Posterior cingulate gyrus (tissue), 11 donors: ENCODE measurements at places on chromosomes 6 and 20.

GRCh38 chr6:5995949-5996713 lies 10.6 kb downstream of the NRN1 start:
- DNase-seq: peak; percentile 46

DNA sequence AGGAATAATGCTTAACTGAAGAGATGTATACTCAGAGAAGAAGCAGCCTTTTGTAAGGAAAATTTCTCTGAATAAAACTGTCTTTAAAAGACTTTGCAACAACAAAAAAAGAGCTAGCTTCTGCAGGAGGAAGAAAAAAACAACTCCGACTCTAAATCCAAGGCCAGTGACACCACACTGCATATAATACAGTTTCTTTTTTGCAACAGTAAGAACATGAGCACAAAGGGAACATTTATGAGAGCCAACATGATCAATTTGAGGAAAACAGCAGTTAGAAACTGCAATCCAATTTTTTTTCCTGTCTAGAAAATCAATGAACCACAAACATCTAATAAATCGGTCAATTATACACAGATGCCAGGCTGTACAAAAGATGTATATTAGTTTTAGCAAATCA lies 42.9 kb upstream of the UST start:
- DNase-seq: no peak

DNA sequence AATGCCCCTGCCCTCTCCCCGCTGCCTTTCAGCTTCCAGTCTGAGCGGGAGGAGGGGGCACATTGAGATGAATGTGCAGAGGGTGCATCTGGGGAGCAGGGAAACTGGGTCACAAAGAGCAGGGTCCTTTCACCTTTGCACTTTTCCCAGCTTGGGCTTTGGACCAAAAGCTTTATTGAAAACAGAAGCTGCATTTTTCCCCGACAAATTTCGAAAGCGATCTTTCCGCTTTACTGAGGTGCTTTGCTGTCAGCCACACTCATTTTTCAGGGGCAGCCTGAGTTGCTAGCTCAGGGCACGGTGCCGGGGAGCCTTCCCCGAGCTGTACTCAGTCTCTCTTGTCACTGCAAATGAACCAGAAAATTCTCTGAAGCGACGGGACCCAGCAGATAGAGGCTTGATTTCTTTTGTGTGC lies 283.7 kb upstream of the SOX4 start:
- DNase-seq: no peak

DNA sequence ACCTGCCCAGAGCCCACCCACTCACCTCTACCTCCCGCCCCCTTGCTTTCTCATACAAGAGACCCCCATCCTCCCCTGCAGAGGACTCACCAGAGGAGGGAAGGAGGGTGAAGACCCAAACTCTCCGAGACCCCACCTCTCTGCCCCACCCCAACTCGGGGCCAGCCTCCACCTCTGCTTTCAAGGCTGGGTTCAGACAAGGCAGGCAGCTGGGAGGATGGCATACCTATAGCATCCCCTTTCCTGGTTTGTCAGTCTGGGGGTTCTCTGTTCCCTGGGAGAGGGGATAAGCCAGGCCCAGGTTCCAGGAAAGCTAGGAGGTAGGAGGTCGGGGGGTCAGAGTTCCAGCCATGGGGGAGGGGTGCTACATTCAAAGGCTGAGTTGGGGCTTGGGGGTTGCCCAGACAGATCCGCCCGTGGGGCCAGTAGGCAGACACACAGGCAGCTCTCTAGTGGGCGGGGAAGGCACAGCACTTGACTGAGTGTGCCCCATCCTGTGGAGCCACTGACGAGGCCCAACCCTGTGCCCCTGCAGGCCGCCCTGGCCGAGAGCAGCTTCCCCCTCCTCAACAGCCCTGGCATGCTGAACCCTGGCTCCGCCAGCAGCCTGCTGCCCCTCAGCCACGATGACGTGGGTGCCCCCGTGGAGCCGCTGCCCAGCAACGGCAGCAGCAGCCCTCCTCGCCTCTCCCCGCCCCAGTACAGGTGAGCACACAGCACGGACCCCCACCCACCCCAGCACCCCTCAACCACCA lies 40.8 kb upstream of the MDFI start:
- DNase-seq: peak; percentile 70

DNA sequence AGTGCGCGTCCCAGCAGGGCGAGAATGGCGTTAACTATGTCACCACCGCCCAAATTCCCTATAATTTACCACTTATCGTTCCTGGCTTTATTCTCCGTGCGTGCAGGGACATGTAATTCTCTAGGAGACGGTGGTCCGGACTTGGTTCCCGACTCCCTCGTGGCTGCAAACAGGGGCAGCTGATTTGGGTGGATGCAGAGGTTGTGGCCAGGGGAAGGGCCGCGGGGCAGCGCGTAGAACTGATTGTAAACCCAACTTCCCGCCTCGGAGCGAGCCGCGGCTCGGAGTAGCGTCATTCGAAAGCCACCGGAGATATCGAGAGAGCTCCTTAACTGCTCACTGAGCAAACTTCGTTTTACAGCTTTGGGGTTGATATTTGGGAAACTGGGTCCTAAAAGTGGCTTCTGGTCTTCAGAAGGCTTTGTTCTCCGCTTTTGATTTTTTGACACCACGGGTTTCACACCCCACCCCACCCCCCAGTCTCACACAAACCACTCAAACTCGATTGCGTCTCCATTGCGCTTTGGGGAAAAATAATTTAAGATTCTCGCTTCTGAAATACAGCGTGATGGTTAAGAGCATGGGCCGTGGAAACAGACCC lies 17.5 kb upstream of the ZSCAN9 start:
- DNase-seq: no peak

DNA sequence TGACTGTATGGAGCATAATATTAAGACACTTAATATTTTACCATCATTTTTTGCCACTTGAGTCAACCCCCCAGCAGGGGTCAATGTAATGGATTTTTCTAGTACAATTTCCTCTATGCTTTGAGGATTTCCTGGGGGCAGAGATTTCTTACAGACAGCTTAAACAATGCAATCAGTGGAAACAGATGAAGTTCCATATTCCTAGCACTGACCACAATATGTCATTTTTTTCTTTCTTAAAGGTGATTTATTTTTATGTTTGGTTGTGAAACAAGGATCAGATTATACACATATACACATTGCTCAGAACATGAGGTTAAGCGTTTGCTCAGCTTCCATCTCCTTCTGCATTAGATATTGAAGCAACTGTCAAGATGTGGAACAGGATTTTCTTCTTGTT lies 82.0 kb upstream of the ID4 start:
- DNase-seq: no peak

GRCh38 chr6:35736982-35737412 lies at the start of gene ARMC12:
Gene ARMC12 (plus strand): TSS chr6:35737032. CDS start chr6:35737109, 77 bp downstream.
- peak; percentile 42 for DNase-seq

DNA sequence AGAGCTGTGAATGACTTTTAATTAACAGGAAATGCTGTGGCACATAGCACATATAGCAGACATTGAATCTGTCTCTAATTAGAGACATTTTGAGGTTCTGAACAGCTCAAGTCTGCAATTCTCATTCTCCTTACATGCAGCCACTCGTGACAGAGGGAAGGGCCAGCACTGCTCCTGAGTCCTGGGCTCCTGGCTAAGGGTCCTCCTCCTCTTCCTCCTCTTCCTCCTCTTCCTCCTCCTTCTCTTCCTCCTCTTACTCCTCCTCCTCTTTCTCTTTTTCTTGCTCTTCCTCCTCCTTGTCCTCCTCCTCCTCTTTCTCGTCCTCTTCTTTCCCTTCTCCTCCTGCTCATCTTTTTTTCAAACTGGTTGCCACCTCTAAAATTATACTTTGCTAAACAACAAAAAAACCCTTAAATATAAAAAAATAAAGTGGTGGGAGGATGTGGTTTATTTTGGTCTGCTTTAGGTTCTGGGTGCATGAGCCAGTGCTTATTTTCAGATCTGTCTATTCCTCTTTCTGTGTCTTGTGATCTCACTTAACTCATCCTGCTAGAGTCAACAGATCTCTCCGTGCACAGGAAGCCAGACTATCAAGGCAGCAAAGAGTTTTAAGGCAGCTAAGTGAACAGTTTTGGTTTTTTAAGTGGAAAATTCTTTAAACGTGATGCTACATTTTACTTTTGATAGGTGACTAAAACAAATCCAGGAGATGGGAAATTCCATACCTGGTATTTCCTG lies 159.3 kb downstream of the CD83 start:
- DNase-seq: no peak

- DNase-seq: no peak
Measured at GRCh38 chr6:593907-594212, 63.0 kb downstream of the HUS1B start.

DNA sequence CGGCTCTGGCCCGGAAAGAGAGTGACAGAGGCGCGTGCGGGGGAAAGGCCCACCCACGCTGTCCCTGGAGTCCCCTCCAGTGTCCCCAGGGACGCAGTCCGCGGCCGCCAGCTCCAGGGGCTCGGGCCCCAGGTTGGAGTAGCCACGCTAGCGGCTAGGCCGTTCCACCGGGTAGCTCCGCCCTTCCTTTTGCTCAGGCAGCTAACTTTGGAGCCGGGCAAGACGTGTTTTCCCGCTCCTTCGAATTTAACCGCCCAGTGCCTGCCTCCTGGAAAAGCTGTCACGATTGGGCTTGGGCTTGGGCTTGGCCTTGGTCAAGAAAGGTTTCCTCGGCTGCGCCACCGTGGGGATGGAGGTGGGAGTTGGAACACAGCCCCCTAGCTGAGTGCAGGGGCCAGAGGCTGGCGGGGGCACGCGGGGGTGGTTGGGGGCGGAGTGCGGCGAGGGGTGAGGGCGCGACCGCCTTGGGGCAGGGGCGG lies 4.7 kb downstream of the LINC00237 start:
- DNase-seq: peak; percentile 80

DNA sequence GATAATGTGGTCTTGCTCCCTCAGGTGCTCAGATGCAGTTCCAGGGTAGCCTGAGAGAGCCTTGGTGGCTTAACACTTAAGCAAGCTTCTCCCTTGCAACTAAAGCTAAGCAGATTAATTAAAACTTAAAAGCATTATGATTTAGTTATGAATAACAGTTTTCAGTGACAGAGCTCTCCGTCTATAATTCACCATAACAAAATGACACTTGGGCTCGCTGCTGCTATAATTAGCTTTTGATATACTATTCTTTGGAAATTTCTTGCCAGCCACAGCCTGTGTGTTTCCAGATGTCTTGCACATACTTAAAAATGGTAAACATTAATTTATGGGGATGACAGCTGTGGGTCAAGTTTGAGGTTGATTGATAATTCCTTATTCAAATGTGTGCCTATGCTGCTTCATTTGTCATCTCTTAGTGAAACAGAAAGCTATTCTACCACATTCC lies 380.5 kb downstream of the TFAP2B start:
- DNase-seq: no peak

DNA sequence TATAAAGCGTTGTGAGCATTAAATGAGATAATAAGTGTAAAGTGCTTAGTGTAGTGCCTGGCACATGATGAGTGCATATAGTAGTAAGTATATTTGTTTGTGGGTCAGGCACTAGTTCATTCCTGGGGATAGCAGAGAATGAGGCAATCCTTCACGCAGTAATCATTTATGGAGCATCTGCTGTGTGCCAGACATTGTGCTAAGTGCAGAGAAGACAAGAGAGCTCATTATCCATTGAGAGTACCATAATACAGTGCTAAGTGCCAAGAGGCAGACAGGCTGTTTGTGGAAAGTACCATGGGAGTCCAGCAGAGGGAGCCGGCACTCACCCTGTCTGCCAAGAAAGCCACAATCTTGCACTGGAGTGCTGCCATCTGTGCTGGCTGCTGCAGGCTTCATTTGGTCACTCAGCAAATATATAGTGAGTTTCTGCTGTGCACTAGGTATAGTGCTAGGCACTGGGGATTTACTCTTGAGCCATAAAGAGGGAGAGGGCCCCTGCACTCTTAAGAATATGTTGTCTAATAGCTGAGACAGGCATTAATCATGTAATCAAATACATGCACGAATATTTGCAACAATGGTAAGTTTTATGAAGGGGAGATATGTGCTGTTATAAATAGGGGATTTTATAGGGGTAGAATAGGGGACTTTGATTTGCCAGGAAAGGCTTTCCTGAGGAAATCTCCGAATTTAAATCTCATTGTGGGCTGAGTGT lies 12.9 kb upstream of the MROH8 start:
- DNase-seq: peak; percentile 85

GRCh38 chr20:364905-365794 lies 15.4 kb upstream of the TRIB3 start:
- no peak for DNase-seq

- DNase-seq: no peak
Measured at GRCh38 chr20:11338496-11339306, 579.0 kb upstream of the BTBD3 start.

GRCh38 chr20:11429889-11430519 lies 487.7 kb upstream of the BTBD3 start:
- no peak for DNase-seq

GRCh38 chr6:131982740-131983259 lies 31.6 kb upstream of the CCN2 start:
- no peak for DNase-seq

DNA sequence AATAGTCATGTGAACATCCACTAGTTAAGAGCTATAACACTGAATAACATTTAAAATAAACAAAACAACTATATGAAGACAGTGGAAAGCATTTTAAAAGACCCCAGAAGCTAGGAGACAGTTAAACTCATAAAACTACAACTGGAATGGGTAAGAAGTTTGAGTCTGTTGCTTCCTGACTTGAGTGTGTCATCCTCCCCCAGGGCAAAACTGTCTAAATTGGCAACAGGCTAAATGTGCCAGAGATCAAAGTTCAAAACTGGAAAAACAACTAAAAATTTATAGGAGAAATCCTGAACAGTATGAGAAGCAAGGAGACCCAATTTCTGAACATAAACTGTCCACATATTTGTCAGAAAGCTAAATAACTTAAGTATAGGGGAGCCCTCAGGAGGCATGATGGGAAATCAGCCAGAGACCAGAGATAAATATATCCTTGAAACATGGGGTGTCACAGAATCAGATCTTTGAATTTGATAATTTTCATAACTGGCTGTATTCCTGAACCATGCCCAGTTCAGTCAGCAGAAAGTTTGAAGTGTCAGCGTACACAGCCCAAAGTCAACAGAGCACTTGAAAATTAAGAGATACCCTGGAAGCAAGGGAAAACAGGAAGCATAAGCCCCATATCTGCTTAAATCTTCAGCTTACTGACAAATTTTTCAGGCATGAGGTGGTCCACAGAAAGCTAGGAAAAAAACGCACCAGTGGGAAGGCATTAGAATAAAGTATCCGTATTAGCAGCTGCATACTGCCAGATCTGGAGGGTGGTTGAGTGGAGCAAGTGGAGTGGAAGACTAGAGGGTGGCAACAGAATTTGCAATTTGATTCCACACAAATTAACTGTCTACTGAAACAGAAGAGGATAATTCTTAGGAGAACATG lies 516.1 kb upstream of the MAN1A1 start:
- no peak for DNase-seq

DNA sequence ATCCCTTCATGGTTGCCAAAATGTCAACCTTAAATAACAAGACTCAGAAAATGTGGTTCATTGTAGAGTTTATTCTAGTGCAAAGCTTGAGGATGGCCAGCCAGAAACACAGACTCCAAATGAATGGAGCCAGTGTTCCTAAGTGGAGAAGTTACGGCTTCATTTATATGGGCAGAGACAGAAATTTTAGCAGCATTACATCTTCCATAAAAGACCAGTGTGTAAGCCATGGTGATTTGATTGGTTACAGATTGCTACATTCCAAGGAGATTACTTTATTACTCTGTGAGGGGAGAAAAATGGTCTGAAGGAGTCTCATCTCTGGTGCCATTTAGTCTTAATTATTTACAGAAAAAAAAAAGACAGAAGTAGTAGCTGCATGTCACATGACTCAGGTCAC lies 97.8 kb downstream of the OTOR start:
- DNase-seq: no peak

GRCh38 chr6:40634429-40634828 lies 47.3 kb upstream of the LRFN2 start:
- no peak for DNase-seq

- DNase-seq: no peak
Measured at GRCh38 chr20:17909869-17910321, 58.7 kb downstream of the SNX5 start.
